ENCODE measurements at places on chromosomes 2 and 18.

DNA sequence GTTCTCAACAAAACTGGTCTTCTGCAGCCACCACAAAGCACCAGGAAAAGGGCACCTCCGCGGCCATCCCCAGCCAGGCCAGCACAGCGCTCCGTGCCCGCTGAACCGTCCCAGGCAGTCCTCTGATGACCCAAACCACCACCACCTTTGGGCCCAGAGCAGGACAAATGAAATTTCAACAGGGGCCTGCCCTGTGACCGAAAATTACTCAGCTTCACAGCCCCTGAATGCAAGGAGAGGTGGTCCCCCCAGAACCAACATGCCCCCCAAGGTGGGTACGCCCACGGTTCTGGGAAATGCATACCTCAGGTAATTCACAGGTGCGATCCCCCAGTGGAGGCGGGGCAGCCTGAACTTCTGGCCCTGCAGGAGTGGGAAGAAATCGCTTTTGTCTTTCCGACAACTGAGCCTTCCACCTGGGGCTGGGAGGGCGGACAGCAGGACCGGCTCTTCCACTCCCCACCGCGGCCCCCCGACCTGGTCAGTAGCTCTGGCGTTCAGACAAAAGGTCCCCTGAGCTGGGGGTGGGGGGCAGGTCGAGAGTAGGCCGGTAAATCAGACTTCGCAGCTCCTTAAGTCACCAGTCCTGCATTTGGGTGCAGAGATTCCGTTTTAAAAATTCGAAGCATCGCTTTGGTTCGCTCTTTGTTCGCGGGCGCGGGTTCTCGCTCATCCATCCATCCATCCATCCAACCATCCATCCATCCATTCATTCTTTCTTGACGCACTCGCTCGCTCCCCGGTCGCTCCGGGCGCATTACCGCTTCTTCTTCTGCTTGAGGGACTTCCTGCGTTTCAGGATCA, 1.4 kb downstream of the ARL4C start:
- no peak for DNase-seq

GRCh38 chr2:111250448-111251030, 129.8 kb downstream of the BCL2L11 start:
- no peak for DNase-seq

DNA sequence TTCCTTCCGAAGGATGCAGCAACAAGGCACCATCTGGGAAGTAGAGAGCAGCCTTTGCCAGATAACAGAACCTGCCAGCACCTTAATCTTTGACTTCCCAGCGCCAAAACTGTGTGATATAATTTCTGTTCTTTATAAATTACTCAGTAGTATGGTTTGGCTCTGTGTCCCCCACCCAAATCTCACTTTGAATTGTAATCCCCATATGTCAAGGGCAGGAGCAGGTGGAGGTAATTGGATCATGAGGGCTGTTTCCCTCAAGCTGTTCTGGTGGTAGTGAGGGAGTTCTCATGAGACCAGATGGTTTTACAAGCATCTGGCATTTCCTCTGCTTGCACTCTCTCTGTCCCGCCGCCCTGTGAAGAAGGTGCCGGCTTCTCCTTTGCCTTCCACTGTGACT, 899.9 kb downstream of the TRIB2 start:
- DNase-seq, result no peak

GRCh38 chr18:45243340-45244110, 371.8 kb upstream of the SLC14A2 start:
- no peak for DNase-seq

GRCh38 chr2:9488583-9489547, 14.5 kb downstream of the IAH1 start:
- no peak for DNase-seq

DNA sequence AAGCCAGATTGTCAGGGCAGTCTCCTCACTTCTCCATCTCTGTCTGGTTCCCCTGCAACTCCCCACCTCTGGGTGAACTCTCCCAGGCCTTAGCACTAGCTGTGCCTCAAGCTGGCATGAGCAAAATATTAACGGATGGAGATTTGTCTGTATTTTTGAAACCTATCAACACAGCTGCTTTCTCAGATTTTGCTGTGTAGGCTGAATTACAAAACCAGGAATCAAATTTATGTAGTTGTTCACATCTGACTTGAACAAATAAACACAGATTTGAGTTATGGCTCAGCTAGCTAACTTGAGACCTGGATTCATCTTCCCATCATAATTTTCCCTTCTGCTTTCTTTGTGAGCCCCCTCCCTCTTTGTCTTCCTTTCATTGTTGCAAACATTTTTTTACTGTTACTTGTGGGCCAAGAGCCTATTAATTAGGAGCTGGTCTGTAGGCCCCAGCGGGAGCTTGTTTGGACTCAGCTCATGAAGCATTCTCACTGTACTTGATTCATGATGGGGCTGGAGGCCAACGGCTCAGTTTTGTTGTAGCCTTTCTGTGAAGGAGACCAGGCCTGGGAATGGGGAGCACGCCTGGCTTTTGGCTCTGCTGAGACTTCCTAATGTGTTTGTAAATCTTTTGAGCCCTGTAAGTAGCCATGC, 164.1 kb upstream of the GATA6 start:
- DNase-seq, result no peak

- DNase-seq, result no peak
Measured at GRCh38 chr2:73977466-73977865, 7.2 kb upstream of the TET3 start.

DNA sequence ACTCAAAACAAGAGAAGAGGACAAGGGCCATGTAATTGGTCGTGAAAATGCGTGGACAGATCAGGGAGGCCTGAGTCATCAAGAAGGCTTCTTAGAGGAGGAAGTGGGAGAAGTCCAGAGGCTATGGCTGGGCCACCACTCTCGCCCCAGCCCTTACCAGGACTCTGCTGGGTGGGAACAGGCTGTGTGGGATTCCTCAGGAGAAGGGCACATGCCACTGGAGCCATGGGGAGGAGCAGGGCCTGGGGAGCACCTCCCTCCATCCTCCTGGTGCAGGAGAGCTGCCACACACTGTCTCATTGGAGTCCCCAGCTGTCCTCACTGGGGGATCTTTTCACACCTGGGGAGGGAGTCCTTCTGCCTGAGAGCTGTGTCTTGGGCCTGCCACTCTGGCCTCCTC, 9.4 kb upstream of the RALB start:
- no peak for DNase-seq

GRCh38 chr18:56541340-56541739, 97.1 kb downstream of the TXNL1 start:
- DNase-seq, result no peak

- DNase-seq, result no peak
Measured at GRCh38 chr2:48635786-48636185, 18.1 kb downstream of the GTF2A1L start.

- no peak for DNase-seq
Measured at GRCh38 chr18:79556829-79557585, 122.6 kb upstream of the CTDP1 start.

DNA sequence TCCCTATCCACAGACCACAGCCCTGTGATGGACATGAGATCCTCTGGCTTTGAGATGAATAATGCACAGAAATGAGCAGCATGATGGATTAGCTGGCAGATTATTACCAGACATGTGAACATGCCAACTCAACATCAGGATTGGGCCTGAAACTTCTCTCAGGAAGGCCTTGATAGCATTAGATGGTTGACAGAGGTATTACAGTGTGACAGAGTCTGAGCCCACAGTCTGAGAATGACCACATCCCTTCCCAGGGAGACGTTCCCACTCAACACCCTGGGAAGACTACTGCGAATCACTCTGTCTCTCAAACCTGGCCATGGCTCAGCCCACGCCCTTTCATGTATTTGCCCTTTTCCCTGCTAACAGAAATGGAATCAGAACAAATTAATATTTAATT, 66.9 kb downstream of the BCL11A start:
- no peak for DNase-seq
